ENCODE measurements at places on chromosomes 5 and 9.
A peak's percentile ranks its signal among the peaks of the same experiment; 100 is the strongest.

DNA sequence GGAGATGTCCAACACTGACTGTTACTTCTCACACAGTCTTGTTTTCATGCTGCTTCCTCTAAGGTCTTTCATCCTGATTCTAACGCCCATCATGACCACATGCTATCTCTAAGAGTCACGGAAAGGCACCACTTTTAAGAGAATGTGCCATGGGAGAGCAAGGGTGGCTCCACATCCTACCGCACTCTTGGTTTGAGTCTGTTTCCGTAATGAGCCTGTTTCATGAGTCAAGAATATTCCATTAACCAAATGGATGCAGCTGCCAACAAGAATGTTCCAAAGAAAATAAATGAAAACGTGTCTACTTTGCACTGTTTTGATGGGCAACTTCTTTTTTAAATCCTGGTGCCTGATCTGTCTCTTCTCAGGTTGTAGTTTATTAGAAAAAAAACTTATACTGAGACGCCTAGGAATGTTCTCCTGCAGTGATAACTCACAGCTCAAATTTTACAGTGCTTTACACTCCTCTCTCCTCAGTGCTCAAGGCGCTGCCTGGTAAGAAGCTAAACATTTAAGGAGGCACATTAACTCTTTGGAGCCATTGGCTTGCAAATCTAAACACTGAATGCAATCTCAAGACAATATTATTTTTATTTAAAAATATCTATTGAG lies 124.3 kb downstream of the FGF1 start:
- DNase-seq: no peak

DNA sequence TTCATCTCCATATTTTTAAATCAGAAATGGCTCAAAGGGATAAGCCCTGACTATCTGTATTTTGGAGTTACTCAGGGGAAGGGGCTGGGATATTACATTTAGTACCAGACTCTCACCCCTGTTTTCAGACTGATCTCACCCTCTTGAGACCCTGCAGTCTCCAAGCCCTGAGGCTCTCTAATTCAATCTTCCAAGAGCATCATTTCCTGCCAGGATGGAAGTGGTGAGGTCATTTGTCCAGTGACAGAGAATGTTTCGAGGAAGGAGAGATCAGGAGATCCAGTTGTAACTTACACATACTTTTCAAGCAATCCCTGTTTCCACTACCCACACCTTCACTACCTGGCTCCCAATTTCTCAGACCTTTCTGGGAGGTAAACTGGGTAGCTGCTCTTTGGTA lies 295.5 kb upstream of the EFNA5 start:
- no peak for DNase-seq

GRCh38 chr9:23447166-23447565 lies 378.9 kb downstream of the ELAVL2 start:
- DNase-seq: no peak

DNA sequence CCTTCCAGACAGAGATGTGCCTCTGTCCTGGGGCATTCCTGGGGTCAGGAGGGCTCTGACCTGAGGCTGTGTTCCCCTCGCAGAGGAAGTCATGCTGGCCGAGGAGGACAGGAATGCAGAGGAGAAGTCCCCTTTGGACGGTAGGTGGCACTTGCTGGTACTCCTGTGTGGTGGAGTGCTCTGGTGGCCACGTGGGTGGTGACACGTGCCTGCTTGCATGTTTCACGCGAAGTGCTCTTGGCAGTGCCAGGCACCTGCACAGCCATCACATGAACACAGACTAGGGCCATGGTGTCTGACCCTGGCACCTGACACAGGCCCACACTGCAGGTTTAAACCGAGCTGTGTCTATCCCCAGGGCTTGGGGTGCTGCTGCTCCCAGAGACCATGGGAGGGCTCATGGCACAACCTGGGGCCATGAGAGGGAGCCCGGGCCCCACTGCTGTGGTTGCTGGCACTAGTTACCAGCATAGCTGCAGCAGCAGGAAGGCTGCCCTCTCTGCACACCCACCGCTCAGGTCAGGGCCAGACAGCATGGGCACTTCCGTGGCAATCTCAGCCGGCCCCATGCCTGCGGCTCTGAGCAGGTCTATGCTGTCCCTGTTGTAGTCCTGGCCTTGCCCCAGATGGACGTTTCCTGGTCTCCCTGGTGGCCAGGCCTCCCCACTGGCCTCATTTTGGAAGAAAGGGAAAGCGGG lies 79.3 kb downstream of the CACNA1B start:
- DNase-seq: no peak

- DNase-seq: no peak
These were observed 134.8 kb upstream of the PPP1R2B start for GRCh38 chr5:156715287-156715686.

- DNase-seq: no peak
These were observed 80.9 kb downstream of the PPP2R2B start for GRCh38 chr5:146797658-146798057.

GRCh38 chr5:33441241-33442177 lies 744 bp downstream of the TARS1 start:
- DNase-seq: peak; percentile 41

GRCh38 chr5:134127376-134127861 lies 12.9 kb downstream of the TCF7 start:
- no peak for DNase-seq

DNA sequence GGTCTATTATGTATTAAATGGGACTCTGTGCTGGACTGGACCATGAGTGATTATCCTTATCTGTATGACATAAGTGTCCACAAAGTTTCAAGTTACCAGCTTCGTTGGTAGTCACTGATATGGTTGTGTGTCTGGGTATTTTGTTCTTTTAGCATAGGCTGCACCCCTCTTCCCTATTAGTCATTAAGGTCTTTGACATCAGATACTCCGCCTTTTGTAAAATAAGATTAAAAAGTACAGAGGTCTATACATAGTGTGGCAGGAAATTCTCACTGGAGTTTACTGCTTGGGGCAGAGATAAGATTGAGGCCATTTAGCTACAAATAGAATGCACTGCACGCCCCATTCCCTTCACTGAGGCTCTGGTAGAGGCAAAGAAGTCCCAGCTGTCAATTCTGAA lies 99.4 kb downstream of the TMEM215 start:
- no peak for DNase-seq

- no peak for DNase-seq
These were observed 118.6 kb upstream of the MAST4 start for GRCh38 chr5:66477596-66477995.

DNA sequence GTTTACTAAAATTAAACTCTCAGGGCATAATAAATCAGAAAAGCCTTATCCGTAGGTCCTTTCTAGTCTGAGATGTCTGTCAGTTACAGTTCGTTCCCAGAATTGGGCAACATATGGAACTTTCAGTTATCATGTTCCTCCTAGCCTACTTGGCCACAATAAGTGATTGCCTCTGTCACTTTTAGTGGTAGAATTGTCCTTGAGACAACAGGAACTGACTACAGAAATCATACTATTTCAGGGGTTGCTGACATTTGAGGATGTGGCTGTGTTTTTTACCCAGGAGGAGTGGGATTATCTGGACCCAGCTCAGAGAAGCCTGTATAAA lies 956 bp downstream of the ZNF189 start:
- no peak for DNase-seq

DNA sequence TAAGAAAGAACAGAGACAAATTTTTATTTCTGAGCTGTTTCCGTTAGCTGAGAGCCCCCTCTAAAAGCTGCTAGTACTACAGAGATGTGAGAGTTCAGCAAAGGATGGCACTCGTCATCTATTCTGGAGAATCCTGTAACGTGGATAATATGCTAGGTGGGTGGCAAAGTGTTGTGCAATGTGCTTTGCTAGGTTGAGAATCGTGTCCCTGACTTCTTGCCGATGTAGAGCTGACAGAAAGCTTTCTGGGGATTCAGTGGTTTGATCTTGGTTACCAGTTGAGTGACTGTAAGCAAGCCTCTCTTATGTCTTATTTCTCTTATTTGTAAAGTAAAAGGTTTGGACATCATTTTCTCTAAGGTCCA lies 298.3 kb upstream of the ACTBL2 start:
- DNase-seq: no peak

GRCh38 chr9:122107291-122107805 lies 14.2 kb upstream of the TTLL11 start:
- DNase-seq: no peak

- DNase-seq: peak; percentile 16
These were observed 151.4 kb downstream of the HSD17B3 start for GRCh38 chr9:96150324-96151227.

DNA sequence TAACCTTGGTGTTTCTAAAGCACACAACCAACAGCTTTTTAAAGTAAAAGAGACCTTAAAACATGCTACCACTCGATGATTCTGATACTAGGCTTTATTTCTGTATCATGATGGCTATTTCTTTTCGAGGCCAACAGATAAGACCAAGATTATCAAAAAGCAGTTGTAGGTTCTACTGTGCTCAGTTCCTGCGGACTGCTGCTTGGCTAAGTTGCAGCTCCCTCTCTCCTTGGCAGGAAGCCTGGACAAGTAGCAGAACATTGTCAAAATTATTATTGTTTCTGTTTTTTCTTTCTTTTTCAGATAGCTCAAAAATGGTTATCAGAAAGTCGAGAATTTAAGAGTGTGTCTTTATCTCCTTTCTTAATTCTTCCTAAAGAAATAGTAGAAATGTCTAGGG lies 607.6 kb downstream of the PTPRD start:
- DNase-seq: no peak

- DNase-seq: no peak
These were observed 6.0 kb downstream of the SLC46A2 start for GRCh38 chr9:112884721-112885120.

- DNase-seq: no peak
These were observed 13.4 kb downstream of the ADAM19 start for GRCh38 chr5:157562111-157562581.

Measured in T-cell (primary cell).